ENCODE measurements at places on chromosomes 7 and 10.

DNA sequence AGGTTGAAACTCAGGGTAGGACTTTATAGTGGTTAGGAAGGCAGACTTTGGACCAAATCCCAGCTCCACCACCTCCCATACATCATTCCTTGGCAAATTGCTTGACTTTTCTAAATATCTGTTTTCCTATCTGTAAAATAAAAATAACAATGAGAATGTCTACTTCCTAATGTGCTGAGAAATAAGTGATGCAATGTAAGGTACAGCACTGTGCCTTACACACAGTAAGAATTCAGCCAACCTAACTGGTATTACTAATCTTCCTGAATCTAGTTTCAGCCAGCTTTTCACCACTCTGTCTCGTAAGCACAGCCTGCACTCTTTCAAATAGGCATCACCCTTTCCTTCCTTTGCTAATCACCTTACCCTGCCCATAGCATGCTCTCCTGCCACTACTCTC lies 9.7 kb downstream of the PRLHR start:
- no peak for DNase-seq

DNA sequence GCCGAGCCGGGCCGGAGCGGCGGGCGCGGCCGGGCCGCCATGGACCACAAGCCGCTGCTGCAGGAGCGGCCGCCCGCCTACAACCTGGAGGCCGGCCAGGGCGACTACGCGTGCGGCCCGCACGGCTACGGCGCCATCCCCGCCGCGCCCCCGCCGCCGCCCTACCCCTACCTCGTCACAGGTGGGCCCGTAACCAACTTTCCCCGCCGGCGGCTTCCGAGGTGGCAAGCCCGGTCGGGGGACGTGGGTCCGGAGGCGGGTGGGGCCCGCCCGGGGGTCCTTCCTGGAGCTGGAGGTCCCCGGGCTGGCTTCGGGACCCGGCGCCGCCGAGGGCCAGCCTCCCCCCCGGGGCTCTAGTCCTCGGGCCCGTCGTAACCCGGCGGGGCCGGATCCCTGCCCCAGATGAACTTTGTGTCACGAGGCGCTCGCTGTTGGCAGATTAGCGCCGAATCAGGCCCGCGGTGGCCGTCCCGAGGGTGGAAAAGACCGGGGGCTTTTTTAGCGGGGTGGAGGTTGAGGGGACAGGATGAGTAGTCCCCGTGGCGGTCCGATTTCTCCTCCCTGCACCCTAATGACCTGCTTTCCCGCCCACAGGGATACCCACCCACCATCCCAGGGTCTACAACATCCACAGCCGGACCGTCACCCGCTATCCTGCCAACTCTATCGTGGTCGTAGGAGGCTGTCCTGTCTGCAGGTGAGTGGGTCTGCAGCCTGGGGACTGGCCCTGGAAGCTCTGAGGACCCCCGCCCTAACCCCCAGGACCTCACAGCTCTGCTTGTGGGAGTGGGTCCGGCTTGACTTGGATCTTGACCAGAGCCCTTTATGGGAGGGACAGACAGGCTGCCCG lies 496 bp downstream of the BRI3 start:
- DNase-seq = no peak

- no peak for DNase-seq
Observed at GRCh38 chr10:86197166-86197790, 169.3 kb downstream of the GRID1 start.

DNA sequence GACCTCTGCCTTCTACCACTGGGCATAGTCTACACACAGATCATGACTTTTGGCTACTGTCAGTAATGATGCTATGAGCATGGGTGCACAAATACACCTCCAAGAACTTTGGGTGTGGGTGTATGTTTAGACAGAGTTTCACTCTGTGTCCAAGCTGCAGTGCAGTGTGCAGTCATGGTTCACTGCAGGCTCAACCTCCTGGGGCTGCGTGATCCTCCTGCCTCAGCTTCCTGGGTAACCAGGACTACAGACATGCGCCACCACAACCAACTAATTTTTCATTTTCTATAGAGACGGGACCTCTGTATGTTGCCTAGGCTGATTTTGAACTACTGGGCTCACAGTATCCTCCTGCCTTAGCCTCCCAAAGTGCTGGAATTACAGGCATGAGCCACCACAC lies 194.4 kb downstream of the NSUN6 start:
- DNase-seq = no peak

GRCh38 chr7:93955304-93955703 lies 33.8 kb downstream of the GNG11 start:
- DNase-seq = no peak
